NAMALWA (cell line): ENCODE measurements at places on chromosomes 13 and 19.

GRCh38 chr13:111422348-111422747, 101.9 kb downstream of the TEX29 start:
- no peak for DNase-seq

GRCh38 chr13:21231426-21231940, 55.0 kb downstream of the MRPL57 start:
- DNase-seq, result no peak

DNA sequence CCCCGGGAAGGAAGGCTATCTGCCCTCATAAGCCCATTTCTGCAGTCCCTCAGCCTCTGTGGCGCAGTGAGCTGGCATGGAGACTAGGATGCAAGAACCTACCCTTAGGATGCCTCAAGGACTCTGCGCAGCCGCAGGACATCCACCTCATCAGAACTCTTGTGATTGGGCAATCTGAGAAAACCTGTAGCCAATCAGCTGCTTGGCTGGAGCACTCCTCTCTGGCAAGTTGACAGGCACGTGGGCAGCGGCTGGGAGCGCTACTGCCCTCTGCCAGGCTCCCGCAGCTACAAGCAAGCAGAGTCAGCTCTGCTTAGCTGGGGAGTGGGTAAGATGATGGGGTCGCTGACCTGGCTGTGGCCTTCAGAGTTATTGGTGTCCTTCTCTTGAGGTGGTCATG, 1.5 kb upstream of the ECSIT start:
- peak; percentile 81 for DNase-seq

- no peak for DNase-seq
Measured at GRCh38 chr13:32277839-32278238, 37.3 kb downstream of the ZAR1L start.

GRCh38 chr13:109333893-109334651, 452.3 kb downstream of the IRS2 start:
- DNase-seq, result no peak
